ENCODE measurements at places on chromosomes 1 and 21.

DNA sequence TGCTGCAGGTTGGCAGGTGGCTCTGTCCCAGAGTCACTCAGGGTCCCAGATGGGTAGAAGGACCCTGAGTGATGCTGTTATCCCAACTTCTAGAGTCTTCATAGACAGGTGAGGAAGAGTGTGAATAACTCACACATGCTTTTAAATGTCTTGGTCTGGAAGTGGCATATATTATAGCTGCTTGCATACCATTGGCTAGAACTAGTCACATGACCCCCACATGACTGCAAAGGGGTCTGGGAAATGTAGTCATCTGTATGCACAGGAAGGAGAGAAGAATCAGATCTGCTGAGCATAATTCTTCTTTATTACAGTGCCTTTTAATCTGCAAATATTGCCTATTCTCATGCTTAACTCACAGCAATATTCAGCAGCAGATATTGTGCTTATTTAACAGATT lies 28.2 kb upstream of the KLHDC7A start:
- peak; percentile 8 for DNase-seq

DNA sequence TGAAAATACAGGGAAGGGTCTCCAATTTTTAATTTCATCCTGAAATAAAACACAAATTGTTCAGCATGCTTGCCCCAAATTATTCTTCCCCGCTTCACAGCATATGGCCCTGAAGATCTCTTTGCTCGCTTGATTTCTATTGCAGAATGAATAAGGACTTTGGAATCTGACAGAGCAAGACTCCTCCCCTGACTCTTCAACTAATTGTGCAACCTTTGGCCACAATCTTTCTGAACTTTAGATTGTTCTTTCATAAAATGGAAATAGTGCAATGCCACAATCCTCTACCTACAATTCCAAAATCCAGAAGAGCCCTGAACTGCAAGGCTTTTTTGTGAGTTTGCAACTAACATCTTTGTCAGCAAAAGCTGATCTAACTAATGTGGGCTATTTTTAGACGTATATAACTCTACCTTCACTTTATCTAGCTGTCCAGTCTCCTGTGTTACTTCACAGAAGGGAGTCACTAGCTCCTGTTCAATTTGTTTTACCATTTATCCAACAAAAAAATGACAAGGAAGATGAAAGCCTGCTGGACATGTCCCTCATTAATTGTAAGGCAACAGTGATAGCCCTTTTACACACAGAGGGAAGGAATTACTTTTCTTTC lies 13.4 kb downstream of the RNASEL start:
- peak; percentile 31 for DNase-seq

GRCh38 chr1:10631811-10632593 lies 157.3 kb downstream of the PEX14 start:
- DNase-seq, result no peak

DNA sequence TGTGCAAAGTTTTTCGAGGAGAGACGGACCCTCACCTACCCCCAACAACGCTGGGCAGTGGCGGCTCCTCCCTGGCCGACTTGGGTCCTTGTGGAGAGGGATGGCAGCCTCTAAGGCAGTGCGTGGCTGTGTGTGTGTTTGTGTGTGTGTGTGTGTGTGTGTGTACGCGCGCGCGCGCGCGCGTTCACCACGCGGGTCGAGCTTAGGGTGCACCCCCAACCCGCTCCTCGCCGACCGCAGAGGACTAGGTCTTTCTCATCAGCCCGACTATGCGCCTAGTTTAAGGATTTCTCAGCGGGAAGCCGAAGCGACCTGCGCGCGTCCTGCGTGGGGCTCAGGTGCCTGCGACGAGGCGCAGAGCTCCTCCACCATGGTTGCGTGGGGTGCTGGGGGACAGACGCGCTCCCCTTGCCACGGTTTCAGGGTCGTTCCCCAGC lies 940 bp downstream of the SOX13 start:
- DNase-seq, result no peak

GRCh38 chr1:2239384-2239985 lies 11.4 kb downstream of the SKI start:
- DNase-seq, result no peak

DNA sequence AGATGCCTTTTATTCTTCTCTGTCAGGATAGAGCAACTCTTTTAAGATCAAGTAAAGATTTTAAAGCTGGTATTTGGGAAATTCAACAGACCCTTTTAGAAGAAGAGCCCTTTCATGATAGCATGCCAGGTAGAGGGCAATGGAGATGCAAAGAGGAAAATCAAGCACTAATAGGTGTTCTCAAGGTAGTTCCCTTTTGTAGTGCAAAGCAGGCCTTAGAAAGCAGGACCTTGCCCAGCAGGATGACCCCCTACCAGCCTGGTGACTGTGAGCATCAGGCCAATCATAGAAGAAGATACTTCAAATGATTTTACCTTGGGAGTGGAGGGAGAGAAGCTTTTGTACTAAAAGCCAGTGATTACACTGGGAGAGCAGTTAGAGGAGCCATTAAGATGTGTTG lies 381.4 kb upstream of the ZRANB2 start:
- no peak for DNase-seq

DNA sequence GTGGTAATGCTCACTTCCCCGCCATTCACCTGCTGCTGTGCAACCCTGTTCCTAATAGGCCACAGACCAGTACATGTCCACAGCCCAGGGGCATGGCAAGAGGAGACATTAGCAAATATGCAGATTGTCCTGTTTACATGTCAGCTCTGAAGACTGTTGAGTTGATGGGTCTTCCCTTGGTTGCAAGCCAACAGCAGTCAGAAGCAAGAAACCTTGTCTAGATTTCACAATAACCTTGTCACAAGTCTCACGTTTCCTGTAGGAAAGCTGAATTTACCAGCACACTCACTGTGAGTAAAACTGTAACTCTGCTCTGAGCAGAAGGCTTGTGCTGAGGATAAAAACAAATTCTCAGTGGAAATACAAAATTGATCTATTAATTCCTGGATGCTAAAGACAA lies 195.1 kb downstream of the HLX start:
- no peak for DNase-seq

DNA sequence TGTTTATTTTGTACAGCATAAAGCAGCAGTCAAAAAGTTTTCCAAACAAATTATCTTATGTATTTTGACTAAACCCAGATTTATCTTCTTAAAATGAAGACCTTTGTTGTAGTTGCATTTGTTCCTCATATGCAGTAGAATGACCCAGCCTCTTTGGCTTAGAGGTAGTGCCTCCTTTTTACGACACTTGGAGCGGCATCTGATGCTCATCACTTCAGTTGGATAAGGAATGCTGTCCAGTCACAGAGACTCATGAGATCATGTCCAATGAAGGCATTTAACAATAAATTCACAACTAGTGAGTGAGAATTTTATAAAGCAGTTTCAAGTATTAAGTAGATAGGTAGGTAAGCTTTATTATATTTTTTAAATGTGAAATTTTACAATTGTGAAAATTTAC lies 35.2 kb downstream of the PTPRC start:
- no peak for DNase-seq

- DNase-seq, result no peak
These were observed 58.5 kb downstream of the ATF6 start for GRCh38 chr1:161824618-161825017.

DNA sequence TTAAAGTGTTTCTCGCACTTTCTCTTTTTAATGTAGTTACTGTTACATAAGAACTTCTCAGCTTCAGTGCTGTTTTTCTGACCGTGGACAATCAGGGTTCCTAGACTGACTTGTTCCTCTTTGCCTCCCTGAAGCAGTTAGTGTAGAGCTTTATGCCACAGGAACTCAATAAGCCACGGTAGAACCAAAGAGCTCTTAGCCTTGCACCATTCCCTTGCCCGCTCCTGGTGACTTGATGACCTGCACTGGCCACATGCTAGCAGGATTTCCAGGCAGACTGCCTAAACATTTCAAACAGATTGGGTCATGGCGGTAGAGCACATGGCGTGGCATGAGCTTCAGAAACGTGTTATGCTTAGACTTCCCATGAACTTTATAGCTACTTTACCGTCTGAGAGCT lies 18.8 kb upstream of the FASLG start:
- DNase-seq, result no peak

DNA sequence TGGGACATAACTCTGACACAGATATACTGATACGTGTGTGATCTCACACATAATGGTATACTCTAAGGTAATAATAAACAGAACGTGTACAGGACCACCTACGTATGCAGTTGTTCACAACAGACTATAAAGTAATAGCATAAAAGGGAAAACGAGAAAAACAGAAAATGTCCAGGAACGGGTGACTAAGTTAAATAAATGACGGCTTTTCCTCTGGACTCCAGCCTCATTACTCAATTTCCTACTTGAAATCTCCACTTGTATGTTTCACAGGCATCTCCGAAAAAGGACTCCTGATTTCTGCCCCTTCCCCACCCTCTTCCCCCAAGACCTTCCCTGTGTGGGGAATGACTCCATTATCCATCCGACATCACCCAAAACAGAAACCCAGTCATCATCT lies 95.1 kb downstream of the JAK1 start:
- DNase-seq, result no peak

DNA sequence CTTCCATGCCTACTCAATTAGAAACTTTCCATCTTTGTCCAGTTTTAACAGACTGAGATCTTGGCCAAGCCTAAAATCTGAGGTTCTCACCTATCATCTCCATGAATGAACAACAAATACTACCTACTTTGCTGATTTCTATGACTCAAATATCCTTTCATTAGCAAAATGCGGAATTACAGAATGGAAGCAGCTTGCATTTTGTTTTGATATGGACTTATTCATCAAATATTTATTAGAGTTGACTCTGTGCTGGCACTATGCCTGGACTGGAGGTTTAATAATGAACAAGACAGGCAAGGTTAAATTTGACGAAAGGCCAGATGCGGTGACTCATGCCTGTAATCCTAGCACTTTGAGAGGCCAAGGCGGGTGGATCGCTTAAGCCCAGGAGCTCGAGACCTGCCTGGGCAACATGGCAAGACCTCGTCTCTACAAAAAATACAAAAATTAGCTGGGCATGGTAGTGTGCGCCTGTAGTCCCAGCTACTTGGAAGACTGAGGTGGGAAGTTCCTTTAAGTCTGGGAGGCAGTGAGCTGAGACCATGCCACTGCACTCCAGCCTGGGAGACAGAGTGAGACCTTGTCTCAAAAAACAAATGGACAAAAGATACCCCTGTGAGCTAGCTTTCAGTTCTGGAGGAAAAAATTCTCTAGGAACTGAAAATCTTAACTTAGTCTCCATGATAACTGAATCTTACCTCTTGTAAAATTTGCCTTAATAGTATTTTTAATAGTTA lies 29.4 kb upstream of the SOD1 start:
- DNase-seq, result no peak

- peak; percentile 50 for DNase-seq
These were observed 125.9 kb downstream of the RIPK4 start for GRCh38 chr21:41640748-41641509.

DNA sequence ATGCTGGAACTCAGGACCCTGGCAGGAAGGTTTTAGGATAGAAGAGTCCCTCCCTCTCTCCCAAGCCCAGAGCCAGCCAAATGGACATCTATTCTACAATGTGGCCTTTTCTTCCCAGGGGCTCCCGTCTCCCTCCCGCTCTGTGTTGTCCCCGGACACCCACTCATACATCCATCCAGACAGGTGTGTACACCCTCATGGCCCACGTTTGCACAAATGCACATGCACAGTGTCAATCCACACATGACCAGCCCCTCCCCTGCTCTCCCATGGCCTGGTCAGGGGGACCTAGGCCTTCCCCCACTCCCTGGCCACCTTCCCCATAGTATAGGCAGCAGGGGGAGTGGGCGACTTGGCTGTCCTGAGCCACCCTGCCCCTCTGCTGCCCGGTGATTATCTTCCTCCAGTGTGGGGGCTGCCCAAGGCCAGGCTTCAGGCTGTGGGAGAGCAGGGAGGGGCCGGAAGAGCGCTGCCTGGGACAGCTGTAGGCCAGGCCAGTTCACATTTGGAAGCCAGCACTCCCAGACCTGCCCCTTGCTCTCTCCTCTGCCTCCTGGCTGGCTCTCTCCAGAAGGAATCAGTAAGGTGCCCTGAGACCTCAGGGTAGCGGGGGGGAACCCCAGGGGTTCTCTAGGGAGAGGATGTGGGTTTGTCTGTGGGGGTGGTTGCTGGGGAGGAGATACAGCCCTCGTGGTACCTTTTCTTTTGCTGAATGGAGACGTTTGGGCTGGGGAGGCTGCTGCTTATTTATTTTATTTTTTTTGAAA lies 4.1 kb upstream of the PTPN7 start:
- no peak for DNase-seq

DNA sequence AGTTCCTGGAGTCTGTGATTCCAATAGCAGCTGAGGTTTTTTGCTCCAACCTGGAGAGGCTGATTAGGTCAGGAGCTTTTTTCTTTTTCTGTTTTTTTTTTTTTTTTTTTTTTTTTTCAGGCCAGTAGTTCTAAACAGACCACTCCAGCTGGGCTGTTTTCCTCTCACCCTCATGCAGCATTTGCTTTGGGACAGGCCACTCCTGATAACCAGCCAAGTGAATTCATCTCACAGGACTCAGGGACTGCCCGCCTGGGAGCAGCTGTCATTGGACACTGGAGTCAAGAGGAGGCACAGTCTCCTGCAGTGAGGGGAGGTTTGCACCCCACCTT lies 22.9 kb downstream of the PLXNA2 start:
- no peak for DNase-seq

DNA sequence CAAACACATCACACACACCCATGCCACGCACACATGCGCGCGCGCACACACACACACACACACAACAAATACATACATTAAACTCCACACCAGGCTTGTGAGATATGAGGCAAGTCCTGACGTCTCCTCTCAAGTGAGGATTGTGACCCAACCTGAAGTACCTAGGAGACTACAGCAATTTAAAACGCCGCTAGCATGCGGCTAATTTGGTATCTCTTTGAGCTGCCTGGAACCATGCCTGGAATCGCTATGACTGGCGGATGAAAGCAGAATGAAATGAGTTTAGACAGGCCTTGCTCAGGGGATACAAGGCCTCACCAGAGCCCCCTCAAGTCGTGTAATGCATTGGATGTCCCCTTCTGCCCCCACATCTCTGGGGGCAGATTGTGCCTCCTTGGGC lies 1.6 kb upstream of the RAB7B start:
- DNase-seq, result no peak

DNA sequence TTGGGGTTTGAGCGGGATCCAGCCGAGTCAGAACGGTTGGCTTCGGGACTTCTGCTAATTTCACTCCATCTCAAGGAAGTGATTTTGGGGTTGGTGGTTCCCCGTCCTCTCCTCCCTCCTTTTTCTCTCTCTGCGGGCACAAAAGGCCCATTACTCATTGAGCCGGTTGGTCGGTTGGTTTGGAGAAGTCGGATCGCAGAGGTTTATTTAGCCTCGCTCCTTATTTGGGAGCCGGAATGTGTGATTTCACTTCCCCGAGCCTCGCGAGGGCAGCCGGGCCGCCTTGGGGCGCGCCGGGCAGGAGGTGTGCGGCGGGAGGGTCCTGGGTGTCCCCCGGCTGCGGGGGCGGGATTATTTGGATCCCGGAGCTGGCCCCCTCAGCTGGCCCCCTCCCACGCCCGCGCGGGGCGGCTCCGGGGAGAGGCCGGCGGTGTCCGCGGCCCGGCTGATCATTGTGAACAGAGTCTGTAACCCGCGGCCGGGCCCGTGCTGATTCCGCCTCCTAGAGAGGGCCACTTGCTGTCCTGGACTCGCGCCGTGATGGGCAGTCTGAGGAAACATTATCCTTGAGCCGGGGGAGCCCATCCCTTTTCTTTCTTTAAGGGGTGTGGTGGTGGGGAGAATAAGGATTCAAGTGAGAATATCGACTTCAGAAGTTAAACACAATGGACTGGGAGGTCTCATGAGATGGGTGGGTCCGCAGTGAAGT lies 1.2 kb downstream of the MAPKAPK2 start:
- peak; percentile 56 for DNase-seq
